Forelimb muscle (tissue), 1 donor: ENCODE measurements at places on chromosomes 13 and 19. TPM values are rescaled to one million over a fixed set of nuclear protein-coding genes. Genes with fewer than 3 reads are reported as not detected.

CD33 gene
- 3.8 TPM for polyA plus RNA-seq

GRCh38 chr13:93248627-93249047, 22.0 kb downstream of the GPC6 start:
- no peak for DNase-seq

DNA sequence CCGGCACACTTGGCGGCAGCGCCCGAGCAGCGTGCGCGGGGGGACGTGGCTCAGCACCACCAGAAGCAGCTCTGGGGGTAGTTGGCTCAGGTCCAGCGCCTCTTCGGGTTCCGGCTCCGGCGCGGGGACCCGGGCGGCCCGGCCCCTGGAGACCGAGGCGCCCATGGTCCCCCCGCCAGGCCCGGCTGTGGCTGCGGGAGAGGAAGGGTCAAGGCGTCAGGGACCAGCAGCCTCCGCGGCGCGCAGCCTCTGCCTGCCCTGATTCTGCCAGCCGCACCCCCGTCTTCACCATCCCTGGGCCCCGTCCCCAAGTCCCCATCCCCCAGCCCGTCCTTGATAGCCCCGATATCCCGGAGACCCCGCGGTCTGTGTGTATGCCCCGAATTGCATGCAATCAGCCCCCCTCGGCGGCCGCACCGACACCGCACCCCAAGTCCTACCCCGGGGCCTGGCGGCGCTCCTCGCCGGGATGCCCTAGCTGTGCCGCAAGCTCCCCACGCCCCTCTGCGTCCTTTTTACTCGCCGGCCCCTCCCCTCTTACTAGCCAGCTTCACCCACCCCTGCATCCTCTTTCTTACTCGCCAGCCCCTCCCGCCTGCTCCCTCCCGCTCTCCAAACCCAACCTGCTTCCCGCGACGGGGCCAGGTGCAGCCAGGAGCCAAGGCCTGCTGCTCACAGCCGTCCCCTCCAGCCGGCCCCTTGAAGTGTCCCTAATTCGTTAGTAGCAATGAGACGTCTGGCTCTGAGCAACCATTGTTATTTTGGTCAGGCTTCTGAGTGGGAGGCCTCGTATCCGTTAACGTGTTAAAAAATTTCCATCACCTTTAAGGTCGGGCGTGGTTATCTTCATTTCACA, at the start of gene FBXO27:
FBXO27 (minus strand) TSS at position 487 of the 856 bp plus-strand sequence; CDS start at position 165, 322 bp downstream.
- no peak for DNase-seq

DNA sequence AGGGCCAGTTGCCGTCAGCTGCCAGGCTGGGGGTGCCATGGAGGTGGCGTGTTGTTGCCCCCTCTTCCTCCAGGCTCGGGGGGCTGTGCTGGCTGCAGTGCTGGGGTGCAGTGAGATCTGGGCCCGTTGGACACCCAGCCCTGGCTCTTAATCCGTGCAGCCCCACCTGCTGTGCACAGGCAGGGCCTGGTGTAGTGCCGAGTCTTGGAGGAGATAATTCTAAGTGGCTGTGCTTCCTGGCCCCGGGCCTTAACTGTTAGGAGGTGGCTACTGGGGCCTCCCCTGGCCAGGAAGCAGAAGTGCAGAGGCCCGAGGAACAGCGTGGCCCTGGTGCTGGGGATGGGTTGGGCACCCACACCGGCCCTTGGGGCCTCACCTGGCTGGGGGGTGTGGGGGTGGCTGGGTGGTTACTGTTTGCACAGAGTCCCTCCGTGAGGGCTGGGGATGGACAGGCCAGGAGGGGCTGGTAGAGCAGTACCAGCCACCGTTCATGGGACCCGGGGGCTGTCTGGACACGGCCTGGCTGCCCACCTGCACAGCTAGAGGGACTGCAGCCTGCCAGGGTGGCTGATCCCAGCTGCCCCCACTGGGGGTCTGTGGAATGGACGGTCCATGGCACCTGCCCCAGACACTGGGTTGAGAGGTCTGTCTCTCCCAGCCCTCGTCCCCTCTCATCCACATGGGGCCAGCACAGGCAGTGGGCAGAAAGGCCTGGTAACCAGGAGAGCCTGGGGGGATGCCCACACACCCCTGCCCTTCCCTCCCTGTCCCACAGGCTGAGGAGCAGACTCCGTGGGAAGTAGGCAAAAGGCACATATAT, 3.3 kb downstream of the GPX4 start:
- DNase-seq: no peak

- DNase-seq: no peak
These were observed 379.1 kb downstream of the SUCLA2 start for GRCh38 chr13:47621931-47622330.

- no peak for DNase-seq
These were observed 6.4 kb upstream of the NFIC start for GRCh38 chr19:3359919-3360420.

DNA sequence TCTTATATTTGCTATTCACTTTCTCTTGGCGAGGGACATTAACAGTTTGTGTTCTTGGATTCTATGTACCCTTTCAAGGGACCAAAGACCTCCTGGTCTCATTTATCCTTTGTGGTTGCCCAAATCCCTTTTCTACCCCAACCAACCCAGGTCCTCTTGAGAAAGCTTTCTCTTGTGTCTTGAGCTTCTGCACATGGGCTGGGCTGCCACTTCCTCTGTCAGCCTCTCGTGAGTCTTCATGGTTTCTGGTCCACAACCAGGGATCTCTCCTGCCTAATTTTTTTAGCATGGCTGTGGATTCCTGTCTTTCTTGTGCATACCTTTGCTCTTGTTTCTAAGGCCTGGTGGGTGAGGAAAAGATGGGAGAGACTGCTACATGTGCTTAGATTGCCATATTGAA, 14.9 kb downstream of the TIMM13 start:
- DNase-seq: no peak

MBD3L3 gene
- not detected for polyA plus RNA-seq

- no peak for DNase-seq
These were observed 21.7 kb upstream of the RXFP2 start for GRCh38 chr13:31717583-31717982.

FAM83E gene
- not detected for polyA plus RNA-seq

DNA sequence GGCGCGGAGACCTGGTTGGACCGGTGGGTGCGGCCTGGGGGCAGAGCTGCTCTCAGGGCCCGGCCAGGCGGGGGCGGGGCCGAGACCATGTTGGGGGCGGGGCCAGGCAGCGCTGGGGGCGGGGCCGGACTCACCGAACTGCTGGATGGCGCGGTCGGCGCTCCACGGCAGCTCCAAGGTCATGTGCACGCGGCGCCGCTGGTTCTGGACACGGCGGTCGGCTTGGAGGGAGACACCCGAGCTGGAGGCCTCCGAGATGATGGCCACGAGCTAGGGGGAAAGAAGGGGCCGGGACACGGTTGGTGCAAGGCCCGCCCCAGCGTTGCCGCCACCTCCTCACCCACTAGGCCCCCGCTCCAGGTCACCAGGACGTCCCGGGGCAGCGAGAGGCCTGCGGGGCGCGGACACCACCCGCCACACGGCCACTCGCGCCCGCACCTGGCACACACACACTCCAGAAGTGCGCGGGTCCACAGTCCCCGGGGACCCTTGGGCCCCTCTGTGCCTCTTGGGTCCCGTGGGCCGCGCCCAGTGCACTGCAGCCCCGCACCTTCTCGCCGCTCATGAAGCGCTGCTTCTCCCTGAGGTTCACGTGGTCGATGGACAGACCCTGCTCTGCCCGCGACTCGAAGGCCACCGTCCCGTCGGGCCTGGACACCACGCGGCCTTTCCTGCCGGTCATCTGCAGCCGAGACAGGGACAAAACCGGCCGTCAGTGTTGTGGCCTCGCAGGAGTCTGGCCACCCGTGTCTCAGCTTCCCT, 8.7 kb downstream of the GPX4 start:
- DNase-seq: no peak

GRCh38 chr19:58181902-58182576, 822 bp upstream of the ZNF274 start:
- no peak for DNase-seq

ZNF558 gene
- 20.6 TPM for polyA plus RNA-seq

DNA sequence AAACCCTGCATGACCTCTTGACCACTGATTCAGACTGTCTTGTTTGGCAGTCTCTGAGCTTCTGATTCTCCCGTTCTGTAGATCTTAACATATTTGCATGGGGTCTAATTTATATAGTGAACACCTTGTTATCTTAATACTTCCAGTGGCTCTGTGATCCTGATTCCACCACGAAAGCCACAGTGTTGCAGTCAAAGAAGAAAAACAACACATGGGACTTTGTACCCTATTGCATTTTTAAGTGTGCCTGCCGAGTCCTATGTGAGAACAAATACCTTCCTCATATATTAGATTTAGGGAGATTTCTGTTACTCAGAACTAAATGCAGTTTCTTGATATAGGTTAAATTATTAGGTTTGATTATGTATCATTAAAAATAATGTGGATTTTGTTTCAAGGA, 12.3 kb upstream of the ZNF556 start:
- DNase-seq: no peak

ALKBH6 gene
- polyA plus RNA-seq: 8.5 TPM

XPO4 gene
- 23.9 TPM for polyA plus RNA-seq

DNA sequence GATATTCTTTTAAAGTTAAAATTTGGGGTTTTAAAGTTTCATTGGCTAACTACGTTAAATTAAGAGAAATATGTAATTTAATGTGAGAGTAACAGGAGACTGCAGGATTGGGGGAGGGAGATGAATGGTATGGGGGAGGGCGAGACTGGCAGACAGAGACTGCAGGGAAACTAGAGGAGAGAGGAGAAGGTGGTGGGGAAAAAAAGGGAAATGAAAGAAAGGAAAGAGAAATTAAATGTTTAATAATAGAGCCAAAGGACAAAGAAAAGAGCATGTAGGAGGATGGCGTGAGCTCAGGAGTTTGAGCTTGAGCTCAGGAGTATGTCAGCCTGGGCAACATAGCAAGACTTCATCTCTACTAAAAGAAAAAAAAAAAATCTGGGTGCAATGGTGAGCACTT, 115.9 kb downstream of the RFC3 start:
- DNase-seq: no peak

DNA sequence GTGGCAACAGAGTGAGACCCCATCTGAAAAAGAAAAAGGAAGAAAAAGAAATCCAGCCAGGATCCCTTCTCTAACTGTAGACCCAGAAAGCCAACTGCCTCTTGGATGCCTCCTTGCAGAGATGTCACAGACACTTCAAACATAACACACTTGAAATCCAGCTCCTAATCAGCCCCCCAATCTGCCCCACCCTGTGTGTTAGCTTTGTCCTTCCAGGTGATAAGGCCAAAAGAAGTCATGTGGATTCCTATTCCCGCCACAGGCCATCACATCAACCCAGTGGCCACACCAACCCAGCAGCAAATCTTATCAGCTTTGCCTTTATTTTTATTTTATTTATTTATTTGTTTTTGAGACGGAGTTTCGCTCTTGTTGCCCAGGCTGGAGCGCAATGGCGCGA, 8.1 kb downstream of the BEST2 start:
- DNase-seq: no peak

PSG6 gene
- 0.16 TPM for polyA plus RNA-seq

DNA sequence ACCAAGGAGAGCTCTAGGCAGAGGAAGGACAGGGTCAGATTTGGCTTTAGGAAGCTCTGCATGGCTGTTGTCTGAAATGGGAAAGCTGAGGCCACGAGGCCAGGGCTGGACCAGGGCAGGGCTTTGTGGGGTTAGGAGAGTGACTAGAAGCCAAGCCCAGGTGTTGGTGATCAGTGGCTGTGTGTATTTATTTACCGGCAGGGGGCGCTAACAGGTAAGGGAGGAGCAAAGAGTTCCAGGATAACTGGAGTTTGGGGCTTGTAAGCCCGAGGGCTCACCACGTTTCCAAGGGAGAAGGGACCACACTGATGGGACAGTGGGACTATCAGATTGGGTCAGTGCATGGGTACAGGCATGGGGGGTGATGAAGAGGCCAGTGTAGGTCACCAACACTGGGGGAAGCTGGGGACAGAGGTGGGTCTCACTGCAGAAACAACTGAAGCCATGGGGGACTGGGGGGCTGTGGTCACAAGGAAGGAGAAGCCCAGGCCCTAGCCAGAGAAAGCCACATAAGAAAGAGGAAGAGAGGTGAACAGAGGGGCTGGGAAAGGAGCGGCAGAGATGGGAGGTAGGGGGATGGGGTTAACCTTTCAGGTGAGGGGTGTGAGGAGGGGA, 3.9 kb downstream of the TMEM147 start:
- DNase-seq: no peak

GRCh38 chr13:48739386-48739964, 85.7 kb downstream of the CYSLTR2 start:
- DNase-seq: no peak

DNA sequence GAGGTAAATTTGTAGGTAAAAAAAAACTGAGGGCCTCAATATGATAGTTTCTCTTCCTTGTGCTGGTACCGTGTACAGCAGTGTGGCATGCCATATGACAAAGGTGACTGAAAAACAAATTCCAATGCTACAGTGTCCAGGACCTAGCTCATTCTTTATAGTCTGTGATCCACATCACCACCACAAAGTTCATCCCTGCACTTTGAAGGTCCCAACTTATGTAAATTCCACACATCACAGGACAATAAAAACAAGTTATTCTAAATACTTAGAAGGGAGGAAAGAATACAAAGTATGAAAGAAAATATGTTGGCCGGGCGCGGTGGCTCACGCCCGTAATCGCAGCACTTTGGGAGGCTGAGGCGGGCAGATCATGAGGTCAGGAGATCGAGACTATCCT, 314.6 kb upstream of the SGCG start:
- DNase-seq: no peak

- DNase-seq: no peak
These were observed 60.8 kb downstream of the ARHGEF7 start for GRCh38 chr13:111175935-111176334.

SERPINE3 gene
- polyA plus RNA-seq: 0.77 TPM

ZNF223 gene
- polyA plus RNA-seq: 4.7 TPM

- no peak for DNase-seq
These were observed 905.5 kb upstream of the PCDH20 start for GRCh38 chr13:62321139-62321538.

DNA sequence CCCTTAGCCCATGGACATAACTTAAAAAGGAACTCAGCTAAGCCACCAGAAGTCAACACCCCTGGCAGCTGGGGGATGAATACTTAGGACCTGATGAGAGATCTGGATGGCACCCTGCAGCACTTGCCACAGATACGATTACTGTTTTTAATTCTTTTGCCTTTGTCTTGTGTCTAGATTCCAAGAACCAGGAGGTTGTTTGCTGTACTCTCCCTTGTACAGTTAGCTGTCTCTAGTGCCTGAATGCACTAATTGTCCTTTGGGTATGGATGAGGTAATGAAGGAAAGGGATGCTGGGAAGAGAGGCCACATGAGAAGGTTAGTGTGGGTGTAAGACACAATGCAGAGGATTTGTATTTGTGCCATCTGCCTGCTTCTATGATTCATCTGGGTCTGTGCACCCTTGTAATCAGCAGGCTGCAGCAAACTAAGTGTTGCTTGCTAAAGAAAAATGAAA, 385.8 kb downstream of the KCNRG start:
- no peak for DNase-seq

DNA sequence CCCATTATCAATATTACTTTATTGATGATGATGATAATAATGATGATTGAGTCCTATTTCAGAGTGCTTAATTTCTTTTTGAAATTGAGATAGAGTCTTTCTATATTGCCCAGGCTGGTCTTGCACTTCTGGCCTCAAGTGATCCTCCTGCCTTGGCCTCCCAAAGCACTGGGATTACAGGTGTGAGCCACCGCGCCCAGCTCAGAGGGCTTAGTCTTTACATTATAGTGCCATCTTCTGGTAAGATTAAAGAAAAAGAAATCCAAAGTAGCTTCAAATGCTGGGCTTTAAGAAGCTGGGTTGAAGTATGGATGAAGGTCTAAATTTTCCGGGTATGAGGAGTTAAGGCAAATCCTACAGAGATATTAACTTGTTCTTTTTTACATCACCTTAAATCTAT, 3.4 kb upstream of the ZNF333 start:
- no peak for DNase-seq

PBX4 gene
- 1.8 TPM for polyA plus RNA-seq
